ENCODE measurements at places on chromosomes 13 and 19. TPM values are rescaled to one million over a fixed set of nuclear protein-coding genes. Genes with fewer than 3 reads are reported as not detected.

DNA sequence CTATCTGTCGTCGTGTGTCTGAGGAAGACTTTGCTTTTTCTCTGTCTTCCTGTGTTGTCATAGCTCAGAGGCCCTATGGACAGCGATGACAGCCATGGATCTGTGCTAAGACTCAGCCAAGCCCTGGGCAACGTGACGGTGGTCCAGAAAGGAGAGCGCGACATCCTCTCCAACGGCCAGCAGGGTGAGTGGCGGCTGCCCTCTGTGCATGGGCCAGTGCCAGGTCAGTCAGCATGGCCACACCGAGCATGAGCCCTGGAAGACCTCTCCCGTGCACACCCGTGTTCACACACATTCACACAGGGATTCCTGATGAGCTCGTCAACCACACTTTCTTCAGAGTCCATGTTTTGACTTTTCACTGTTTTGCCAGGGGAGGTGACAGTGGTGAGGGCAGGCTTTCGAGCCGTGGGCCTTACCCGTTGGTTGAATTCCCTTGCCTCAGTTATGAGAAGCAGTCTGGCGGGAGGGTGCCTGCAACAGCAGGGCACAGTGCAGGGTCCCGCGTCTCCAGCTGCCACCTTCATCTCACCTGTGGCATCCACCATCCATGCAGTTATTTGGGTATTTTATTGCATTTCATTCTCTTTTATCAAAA lies 20.2 kb downstream of the NAXD start:
- DNase-seq, result no peak

DNA sequence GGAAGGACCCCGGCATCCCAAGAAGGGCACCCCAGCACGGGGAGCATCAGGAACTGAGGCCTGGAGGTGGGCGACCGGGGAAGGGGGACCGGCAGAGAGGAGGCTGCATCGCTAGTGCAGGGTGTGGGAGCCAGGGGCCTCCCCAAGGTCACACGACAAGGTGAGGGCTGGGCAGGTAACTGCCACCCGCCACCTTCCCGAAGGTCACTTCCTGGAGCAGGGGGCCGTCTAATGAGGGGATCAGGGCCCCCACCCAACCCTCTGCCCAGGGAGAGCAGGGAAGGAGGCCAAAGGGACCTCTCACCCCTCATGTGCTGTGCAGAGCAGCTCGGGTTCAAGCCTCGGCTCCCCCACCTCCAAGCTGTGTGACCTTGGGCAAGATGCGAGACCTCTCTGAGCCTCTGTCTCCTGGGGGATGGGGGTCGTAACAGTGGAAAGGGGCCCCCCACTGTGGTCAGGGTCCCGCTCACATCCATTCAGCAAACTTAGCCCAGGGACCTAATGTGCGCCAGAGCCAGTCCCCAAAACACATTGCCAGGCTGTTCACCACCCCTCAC lies 6.0 kb downstream of the ZBTB7A start:
- no peak for DNase-seq

DNA sequence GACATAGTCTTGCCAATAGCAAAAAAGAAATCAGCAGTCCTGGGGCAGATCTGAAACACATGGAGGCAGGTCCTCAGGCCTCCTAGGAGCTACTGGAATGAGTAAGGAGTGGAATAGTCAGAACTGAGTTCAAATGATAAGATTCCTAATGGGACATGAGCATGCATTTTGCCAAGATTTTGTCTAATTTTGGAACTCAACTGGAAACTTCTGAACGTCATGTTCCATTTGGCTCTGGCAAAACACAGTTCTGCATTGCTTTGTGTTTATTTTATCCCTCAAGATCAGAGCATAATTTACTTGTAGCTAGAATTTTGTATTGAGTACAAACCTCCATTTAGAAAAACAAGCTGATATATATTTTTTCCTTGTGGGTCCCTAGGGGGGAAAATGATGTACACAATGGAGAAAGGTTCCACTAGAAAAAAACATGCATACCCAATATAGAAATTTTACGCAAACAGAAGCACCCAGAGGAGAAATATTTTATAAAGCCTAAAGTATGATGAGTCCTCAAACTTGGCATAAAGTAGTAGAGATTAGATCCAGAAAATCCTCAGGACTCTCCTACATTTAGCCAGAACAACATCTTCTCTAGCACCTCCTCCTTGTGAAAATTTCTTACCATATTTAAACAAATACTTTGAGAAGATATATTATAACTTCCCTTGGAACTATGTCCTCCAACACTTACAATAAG lies 149.0 kb upstream of the SERP2 start:
- DNase-seq, result no peak

GRCh38 chr13:109144693-109145437 lies 515.5 kb downstream of the MYO16 start:
- DNase-seq, result no peak

DNA sequence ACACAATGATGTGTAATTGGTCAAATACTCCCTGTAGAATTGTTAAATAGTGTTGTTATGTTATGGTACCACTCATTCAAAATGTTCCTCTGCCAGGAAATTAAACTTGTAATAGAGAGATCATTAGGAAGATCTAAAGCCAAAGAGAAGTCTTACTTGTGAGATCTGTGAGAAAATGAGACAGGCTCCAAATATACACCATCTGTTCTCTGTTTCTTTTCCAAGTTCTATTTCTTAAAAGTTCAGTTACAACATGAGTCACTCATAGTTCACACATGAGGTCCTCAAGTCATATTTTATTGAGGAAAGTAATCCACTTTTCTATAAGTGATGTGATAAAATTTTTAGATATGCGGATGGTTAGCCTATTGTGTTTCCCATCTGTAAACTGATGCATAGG lies 1038.1 kb upstream of the PRR20A start:
- DNase-seq, result no peak

GRCh38 chr19:45442778-45443461 lies 19.2 kb upstream of the ERCC1 start:
- no peak for DNase-seq

Gene ZNF66
- 6.0 TPM for total RNA-seq
